ENCODE measurements at places on chromosomes 7 and 10. TPM values are rescaled to one million over a fixed set of nuclear protein-coding genes. Genes with fewer than 3 reads are reported as not detected.

CHCHD3 gene
- 59.2 TPM for total RNA-seq

CPED1 gene
- 45.4 TPM for total RNA-seq

CFAP58 gene
- 0.34 TPM for total RNA-seq

OPALIN gene
- not detected for total RNA-seq

HMX2 gene
- total RNA-seq, result 0.19 TPM
